Stimulated activated CD4-positive, alpha-beta T cell treated with anti-CD3 and anti-CD28 coated beads, Interleukin-1b, Interleukin-23, amount 100 ng/mL, for 1 hour (primary cell): ENCODE measurements at places on chromosomes 7 and 10.

- no peak for DNase-seq
Observed at GRCh38 chr7:71659622-71660021, 527.7 kb downstream of the GALNT17 start.

DNA sequence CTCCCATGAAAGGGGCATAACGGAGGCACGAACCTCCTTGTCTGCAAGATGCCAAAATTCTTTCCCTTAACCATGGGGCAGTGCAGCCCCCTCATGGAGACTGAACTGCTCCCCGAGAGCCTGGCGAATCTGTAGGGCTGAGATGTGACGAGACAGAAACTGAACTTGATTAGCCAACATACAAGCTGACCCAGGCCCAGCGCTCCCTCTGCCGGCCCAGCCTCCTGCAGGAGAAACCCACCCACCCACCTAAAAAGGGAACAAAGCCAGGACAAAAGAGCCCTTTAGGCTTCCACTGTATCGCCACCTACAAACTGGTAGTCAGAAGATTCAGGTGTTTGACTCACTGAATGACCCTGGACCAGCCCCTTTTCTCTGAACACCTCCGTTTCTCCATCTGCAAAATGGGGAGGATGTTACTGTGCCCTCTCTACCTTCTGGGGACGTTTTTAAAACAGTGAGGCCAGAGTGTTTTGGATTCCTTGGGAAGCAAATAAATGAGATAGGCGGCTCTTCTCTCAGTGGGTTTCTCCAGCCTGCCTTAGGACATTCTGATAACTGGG, 58.4 kb downstream of the C10orf105 start:
- DNase-seq: no peak

GRCh38 chr10:94358480-94358879, 4.3 kb downstream of the NOC3L start:
- no peak for DNase-seq

DNA sequence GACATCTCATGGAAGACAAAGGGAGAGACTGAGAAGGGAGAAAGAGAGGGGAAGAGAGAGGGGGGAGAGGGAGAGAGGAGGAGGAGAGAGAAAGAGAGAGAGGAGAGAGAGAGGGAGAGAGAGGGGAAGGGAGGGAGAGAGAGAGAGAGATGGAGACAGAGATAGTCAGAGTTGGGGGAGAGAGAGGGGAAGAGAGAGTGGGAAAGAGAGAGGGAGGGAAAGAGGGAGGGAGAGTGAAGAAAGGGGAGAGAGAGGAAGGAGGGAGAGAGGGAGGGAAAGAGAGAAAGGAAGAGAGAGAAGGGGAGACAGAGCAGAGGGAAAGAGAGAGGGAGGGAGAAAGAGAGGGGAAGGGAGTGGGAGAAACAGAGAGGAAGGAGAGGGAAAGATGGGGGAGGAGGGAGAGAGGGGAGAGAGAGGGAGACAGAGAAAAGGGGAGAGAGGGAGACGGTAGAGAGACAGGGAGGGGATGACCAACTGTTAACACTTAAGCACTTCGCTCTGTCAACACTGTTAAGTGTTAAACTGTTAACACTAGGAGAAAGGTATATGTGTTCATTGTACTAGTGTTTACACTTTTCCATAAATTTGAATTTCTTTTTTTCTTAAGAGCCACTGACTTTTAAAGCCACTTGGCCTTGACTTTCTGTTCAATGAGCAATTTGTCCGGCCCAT, 21.8 kb upstream of the SDK1 start:
- DNase-seq: no peak

DNA sequence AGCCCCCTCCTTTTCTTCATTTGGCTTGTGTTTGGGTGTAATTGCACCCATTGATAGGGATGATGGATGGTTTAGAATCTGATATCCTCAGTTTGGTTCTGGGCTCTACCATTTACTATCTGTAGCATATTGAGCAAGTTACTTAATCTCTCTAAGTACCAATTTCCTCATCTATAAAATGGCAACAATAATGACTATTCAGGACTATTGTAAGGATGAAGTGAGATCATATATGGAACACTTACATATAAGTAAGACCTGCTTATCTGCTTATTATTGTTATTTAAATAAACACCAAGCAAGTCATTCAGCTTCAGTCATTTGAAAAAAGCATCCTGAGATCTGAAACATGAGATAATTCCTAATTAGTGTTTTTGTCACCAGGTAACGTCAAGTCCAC, 127.0 kb downstream of the SEC23IP start:
- no peak for DNase-seq

GRCh38 chr10:129675027-129675769, 208.2 kb downstream of the MGMT start:
- DNase-seq: no peak

- DNase-seq: no peak
Observed at GRCh38 chr7:44757311-44757710, 8.7 kb downstream of the ZMIZ2 start.

- no peak for DNase-seq
Observed at GRCh38 chr7:142300689-142301088, 42.8 kb upstream of the PRSS58 start.

DNA sequence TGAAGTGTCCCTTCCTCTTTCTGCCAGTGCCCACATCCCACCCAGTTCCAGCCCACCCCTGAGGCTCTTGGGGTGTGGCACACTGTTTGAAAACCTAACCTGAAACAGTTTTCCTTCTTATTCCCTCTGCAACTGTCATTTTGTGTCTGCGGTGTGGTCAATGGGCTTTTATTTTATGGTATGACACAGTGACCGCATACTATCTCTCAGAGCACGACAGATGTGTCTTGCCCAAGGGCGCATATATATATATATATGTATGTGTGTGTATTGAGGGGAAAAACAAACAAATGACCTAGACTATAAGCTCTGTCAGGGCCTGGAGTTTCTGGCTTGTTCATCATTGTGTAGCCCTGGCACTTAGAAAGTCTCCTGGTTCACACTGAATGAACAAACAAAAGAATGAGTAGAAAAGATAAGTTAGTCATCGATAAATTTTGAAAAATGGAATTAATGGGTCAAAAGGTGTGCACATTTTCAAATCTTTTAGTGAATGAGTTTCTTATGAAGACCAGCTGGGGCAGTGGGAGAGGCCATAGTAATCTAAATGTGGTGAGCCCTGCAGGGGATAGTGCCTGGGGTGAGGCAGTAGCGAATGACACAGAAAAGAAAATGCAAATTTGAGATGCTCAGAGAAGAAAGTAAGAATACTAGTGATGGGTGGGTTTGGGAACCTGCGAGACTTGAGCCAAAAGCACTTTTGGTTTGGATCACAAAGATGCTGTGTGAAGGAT, 198.4 kb downstream of the SNX10 start:
- no peak for DNase-seq

DNA sequence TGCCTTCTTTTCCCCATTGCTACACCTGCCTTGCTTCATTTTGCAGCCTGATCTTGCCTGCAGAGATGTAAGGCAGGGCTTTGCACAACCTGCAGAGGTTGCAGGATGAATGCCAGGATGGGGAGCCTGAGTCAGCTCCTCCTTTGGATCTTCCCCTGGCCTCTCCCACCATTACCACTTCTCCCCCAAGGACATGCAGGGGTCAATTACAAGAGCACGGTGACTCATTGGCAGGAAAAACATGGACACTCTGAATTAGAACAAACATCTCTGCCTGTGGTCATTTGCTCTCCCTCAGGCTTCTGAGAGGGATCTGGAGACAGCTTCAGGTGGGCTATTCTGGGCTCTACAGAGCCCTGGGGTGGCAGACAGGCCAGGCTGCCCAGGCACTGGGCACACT, 89.2 kb downstream of the HERPUD2 start:
- no peak for DNase-seq

DNA sequence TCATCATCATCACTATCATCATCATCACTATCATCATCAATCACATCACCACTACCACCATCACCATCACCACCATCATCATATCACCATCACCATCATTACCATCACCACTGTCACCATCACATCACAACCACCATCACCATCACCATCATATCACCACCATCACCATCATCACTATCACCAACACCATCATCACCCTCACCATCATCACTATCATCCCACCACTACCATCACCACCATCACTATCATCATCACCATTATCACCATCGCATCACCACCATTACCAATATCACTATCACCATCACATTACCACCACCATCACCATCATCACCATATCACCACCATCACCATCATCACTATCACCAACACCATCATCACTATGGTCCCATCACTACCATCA, 539.1 kb downstream of the PTPRN2 start:
- DNase-seq: no peak

GRCh38 chr7:92889081-92889480, 52.7 kb upstream of the CDK6 start:
- DNase-seq: no peak

- no peak for DNase-seq
Observed at GRCh38 chr7:86664486-86664885, 20.8 kb downstream of the GRM3 start.
